ENCODE measurements at places on chromosomes 5 and 9.

DNA sequence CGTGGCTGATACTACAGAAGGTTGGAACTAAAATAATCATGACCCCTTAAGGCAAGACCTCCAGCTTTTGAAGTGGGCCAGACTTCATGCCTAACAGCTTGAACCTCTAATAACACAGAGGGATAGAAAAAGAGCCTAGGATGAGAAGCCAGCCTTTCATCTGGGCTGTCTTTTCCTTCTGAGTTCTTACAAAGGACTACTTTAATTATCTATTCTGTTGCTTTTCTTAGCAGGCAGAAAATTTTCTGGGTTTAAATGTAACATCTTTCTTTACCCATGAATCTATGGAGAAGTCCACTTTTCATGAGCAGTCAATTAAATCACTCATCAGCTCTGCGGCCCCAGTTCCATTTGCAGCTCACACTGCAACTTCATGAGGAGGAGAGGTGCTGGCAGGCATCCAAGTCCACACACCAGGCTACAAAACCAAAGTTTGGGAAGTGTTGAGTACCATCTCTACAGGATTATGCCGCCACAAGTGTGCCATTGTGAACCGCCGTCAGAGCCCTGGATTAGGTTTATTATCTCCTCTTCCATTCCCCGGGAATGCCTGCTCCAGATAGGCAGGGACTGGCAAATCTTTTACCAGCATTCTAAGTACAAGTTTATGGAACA is 192.0 kb downstream of the TLE4 start:
- no peak for DNase-seq

DNA sequence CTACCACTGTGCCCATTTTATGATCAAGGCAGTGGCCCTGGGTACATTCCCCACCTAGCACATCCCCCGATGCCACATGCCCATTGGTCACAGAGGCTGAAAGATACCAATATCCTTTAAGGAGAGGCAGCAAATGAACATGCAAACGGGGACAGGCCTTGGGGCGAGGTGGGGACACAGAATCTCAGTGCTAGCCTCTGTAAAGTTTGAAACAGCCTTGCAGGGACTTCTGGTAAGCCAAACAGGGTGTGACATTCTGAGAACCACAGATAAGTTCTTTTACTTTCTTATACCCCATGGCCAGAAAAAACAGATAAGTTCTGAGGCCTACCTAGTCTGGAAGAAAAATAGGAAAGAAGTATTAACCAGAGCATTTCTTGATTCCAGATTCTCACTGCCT is 60.5 kb downstream of the ACER2 start:
- DNase-seq, result no peak

- no peak for DNase-seq
These were observed 207.4 kb downstream of the ARRDC3 start for GRCh38 chr5:91175708-91176107.

DNA sequence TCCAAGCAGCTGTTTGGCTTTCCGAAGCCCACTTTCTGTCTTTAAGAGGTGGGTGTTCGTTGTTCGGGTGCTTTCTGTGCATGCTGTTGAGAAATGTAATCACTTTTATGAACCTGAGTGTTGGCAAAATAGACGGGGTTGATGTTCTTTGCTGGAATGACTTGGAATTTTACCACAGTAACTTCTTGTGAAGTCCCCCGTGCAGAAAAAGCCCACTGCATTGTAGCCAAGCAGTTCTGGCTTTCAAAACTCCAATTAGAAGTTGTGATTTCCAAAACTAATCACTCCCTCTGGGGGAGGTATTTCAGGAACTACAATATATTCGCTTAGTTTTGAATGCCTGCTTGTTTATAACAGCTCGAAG is 111.1 kb downstream of the PAM start:
- no peak for DNase-seq

- no peak for DNase-seq
These were observed 36.4 kb downstream of the GGTA1 start for GRCh38 chr9:121463026-121463807.
